NCI-H524 (cell line): ENCODE measurements at places on chromosomes 5 and 9.
A peak's percentile ranks its signal among the peaks of the same experiment; 100 is the strongest.

DNA sequence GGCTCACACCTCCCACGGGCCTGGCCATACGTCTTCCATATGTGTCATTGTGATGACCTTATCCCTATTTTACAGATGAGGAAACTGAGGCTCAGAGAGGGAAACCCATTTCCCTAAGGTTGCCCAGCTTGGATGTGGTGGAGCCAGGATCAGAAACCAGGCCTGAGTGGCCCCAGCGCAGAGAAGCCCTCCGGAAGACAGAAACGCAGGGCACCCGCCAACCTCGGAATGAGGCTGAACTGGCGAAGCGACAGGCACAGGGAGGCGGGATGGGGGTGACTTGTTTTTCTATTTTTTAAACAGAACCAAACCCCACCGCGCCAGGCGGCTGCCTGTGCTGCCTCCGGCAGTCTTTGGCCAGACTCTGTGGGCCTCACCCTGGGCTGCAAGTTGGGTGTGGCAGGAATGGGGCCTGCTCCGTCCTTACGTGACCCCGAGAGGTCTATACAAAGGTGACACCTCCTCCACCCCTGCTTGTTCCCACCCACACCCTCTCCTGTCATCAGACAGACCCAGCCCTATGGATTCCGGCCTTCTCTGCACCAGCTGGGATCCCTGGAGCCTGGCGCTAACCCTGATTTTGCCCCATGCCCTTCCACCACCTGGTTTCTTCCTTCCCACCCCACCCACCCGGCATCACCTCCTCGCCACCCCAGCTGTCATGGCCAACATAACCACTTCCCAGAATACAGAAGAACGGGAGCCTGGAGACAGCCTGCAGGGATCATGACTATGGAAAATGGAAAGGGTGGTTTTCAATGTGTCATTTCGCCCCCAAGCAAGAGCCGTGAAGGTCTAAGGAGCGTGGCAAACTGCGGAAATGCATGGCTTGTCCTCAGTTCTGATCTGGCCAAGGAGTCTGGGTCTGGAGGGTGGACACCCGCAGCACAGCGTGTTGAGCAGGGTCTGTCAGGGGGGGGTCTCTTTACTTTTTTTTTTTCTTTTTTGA lies 23.6 kb downstream of the PLPP7 start:
- DNase-seq = peak; percentile 37

DNA sequence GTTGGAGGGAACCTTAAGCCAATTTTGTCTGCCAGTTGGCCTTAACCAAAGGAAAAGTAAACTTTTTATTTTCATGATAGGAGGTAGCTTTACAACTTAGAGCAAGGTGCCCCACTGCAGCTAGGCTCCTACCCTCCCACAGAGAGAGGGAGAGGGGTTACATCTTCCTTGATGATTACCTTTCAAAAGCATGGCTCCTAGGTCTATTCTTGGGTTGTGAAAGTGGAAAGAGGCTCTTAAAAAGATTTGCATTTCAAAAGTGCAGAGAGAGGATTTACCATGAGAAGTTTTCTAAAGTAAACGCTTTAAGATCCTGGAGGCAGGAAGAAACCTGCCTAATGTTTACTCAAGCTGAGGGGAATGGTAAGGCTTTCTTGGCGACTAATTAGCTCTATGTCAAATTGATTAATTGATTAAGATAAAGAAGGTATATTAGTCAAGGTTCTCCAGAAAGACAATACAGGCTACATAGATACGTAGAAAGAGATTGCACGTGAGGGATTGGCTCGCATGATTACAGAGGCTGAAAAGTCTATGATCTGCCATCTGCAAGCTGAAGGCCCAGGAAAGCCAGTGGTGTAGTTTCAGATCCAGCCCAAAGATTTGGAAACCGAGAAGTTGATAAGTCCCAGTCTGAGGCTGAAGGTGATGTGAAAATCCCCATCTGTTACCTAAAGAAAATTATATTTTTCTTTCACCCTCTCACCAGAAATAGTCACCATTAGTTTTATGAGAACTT lies 333.8 kb upstream of the CTNND2 start:
- DNase-seq = no peak

DNA sequence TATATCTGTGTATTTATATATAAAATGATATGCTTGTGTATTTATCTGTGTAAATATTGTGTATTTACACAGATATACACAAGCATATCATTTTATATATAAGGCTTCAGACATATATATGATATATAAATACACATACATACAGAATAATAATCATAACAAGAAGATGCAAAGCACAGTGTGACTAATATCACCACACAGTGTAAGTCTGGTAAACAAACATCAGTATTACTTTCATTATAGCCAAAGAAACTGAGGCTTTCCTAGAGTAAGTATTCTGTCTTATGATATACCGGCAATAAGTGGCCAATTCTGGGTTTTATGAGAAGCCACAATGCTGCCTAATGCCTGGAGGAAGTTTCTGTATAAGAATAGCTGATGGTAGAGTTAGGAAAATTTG lies 29.9 kb upstream of the RAPGEF6 start:
- no peak for DNase-seq

- no peak for DNase-seq
Measured at GRCh38 chr9:68711281-68711680, 6.2 kb downstream of the PIP5K1B start.

DNA sequence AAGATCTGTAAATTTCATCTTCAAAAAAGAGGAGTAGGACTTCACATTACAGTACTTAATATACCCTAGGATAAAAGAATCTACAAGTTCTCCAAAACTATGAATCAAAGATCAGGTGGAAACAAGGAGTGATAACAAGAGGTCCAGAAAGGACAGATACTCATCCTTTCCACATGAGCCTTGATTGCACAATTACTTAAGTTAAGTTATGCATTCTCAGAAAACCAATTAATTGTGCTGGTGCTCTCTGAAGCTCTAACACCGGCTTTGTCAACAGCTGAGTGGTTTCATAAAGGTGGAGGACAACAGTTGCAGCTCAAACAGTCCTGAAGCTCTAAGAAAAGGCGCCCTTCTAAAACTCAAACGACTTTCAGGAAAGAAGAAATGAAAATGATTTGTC lies 251.9 kb downstream of the BNC2 start:
- no peak for DNase-seq

- DNase-seq = no peak
Measured at GRCh38 chr5:158397278-158397677, 538.3 kb upstream of the CLINT1 start.

- no peak for DNase-seq
Measured at GRCh38 chr5:132867046-132867451, 607 bp downstream of the UQCRQ start.

GRCh38 chr5:91174396-91174795 lies 208.7 kb downstream of the ARRDC3 start:
- DNase-seq = no peak

- DNase-seq = no peak
Measured at GRCh38 chr9:119418721-119419120, 49.5 kb upstream of the BRINP1 start.

GRCh38 chr5:142970440-142971030 lies 200.4 kb downstream of the ARHGAP26 start:
- peak; percentile 47 for DNase-seq

DNA sequence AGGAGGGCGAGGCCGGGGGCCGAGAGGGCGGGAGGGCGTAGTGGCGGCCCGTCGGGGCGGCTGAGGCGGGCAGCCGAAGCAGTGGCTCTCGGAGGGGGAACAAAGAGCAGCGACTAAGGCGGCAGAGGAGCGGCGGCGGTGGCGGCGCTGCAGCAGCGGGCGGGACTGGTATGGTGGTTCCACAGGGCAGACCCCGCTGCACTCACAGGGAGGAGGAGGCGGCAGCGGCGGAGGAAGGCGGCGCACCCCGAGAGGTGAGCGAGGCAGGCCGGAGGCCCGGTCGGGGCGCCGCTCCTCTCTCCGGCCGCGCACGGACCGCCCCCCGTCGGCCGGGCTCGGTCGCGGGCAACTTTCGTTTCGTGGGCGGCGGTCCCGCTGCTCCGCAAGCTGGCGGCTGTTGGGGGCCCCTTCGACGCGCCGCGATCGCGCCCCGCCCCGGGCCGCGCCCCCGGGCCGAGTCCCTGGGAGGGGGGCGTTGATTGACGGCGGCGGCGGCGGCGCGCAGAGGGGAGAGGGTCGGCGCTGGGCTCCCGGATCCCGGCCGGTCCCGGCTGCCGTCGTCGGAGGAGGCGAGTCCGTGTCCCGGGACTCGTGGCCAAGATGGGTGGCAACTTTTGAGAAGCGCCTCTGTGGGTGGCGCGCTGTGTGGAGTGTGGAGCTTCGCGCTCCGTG lies 467 bp downstream of the CNOT6 start:
- no peak for DNase-seq
